ENCODE measurements at places on chromosomes 5 and 9.

DNA sequence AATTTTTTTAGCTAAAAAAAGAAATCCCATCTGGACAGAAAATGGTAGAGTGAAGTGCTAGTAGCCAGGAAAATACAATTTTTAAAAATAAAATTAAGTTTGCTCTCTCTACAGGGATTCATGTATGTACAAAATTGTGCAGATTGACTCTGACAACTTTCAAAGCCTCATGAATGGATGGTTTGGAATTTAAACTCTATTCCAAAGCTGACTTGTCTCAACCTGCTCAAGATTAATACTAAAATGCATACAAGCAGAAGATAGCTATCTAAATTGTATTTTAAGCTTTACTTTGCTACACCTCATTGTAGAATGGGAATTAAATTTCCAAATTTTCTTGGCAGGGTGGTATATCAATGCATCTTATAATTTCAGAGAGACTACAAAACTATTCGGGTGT is 257.6 kb downstream of the RFX3 start:
- DNase-seq: no peak

- no peak for DNase-seq
Observed at GRCh38 chr9:131475956-131476776, 26.6 kb upstream of the POMT1 start.

DNA sequence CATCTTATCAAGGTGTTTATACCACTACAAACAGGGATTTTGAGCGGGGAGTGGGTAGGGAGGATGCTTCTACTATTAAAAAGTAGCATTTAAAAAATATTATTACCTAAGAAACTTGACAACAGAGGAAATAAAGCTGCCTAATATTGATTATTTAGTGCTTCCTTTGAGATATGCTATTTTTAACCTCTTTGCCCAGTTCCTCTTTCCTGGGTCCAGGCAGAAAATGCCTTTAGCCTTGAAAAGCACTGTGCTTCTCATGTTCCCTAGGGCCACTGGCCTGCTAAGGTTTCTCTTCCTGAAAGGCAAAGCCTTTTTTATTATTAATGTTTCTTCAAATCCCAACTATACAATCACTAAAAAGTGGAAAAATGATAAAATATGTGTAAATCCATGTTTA is 217.2 kb upstream of the HAPLN1 start:
- no peak for DNase-seq

DNA sequence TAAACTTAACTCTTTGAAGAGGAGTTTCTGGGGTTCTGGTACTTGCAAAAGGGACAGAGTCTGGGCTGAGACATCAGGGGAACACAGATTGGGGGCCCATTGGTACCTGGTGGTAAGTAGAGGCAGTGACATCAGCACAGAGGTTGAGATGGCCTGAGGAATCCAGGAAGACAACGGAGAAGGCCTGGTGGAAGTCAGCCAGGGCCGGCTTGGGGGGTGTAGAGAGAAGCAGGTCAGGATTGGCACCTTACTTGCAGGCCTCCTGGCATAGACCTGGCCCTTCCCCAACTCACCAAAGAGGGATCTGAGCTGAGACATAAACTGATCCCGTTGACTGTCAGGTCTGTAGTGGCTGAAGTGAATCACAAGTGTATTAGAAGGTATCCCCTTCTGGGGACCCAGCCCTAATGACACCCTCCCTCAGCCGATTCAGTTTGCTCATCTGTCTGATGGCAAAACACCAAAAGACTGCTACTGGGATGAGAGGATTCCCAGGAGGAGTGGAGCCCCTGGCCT is 5.5 kb downstream of the NOL6 start:
- DNase-seq: no peak

GRCh38 chr5:111820072-111820471 is 63.1 kb upstream of the NREP start:
- no peak for DNase-seq

GRCh38 chr5:138955671-138956295 is 80.6 kb upstream of the LRRTM2 start:
- no peak for DNase-seq

DNA sequence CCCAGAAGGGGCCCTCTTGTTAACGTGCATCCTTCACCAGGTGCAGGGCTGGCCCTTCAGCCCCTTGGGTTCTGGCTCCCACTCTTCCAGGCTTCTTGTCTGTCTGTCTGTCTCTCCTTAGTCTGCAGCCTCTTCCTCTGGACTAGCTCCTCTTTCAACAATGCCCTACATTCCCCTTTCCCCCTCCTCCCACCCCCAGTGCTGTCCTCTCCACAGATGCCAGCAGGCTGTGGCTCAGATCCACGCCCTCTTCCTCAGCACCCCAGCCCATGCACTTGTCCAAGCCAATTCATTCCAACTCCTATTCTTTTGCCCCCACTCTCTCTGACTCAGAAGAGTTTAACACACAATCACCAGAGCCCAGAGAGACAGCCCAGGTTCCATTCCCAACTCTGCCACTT is 45.2 kb upstream of the ALDH1B1 start:
- DNase-seq: no peak

- no peak for DNase-seq
Observed at GRCh38 chr9:109907400-109907799, 127.4 kb downstream of the PALM2AKAP2 start.

GRCh38 chr5:57186194-57186593 is 12.3 kb downstream of the GPBP1 start:
- DNase-seq: no peak

All from central memory CD4-positive, alpha-beta T cell (primary cell).